Osteocyte (in vitro differentiated cells): ENCODE measurements at places on chromosomes 11 and 22. TPM values are rescaled to one million over a fixed set of nuclear protein-coding genes. Genes with fewer than 3 reads are reported as not detected.

PANX3 gene
- not detected in 2 replicates for total RNA-seq

GLYATL1 gene
- total RNA-seq: not detected in 2 replicates

PAX6 gene
- not detected in 2 replicates for total RNA-seq

FBXO3 gene
- 30.6 and 31.1 TPM in 2 replicates for total RNA-seq

ARFGAP2 gene
- 73.4 and 77.4 TPM in 2 replicates for total RNA-seq

KRTAP5-11 gene
- not detected in 2 replicates for total RNA-seq

MUC15 gene
- total RNA-seq: not detected in 2 replicates

- H3K27me3 ChIP-seq: no peaks in the 10 kb centered on the region
- no peak overlapping the region for H3K27ac ChIP-seq
- H3K4me1 ChIP-seq: no peaks in the 10 kb centered on the region
- no peak for DNase-seq
Observed at GRCh38 chr11:36065436-36065835, 121.6 kb downstream of the LDLRAD3 start.

GRCh38 chr11:69151836-69152235 is 3.9 kb upstream of the SMIM38 start:
- H3K4me1 ChIP-seq: peaks cover 23% of the 10 kb centered on the region
- no peak overlapping the region for H3K4me3 ChIP-seq
- H3K27ac ChIP-seq: no peak overlapping the region
- DNase-seq: no peak
- H3K36me3 ChIP-seq: peaks cover 5% of the 10 kb centered on the region

DNA sequence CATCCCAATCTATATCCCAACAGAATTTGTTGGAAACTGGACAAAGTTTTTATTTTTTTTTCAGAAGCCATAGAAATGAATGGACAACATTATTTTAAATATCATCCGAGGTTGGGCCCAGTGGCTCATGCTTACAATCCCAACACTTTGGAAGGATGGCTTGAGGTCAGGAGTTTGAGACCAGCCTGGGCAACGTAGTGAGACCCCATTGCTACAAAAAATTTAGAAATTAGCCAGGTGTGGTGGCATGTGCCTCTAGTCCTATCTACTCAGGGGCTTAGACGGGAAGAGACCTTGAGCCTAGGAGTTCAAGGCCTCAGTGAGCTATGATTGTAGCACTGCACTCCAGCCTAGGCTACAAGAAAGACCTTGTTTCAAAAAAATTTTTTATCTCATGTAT is 4.1 kb upstream of the SLC37A4 start:
- no peak overlapping the region for H3K4me3 ChIP-seq
- no peak for DNase-seq
- H3K27me3 ChIP-seq: no peaks in the 10 kb centered on the region
- H3K27ac ChIP-seq: no peak overlapping the region
- H3K4me1 ChIP-seq: peaks cover 3% of the 10 kb centered on the region

- no peaks in the 10 kb centered on the region for H3K27me3 ChIP-seq
- peaks cover 19% of the 10 kb centered on the region for H3K4me1 ChIP-seq
- DNase-seq: no peak
- no peak overlapping the region for H3K27ac ChIP-seq
- peaks cover 13% of the 10 kb centered on the region for H3K36me3 ChIP-seq
Observed at GRCh38 chr22:38286915-38287669, 14.3 kb upstream of the TMEM184B start.

DNA sequence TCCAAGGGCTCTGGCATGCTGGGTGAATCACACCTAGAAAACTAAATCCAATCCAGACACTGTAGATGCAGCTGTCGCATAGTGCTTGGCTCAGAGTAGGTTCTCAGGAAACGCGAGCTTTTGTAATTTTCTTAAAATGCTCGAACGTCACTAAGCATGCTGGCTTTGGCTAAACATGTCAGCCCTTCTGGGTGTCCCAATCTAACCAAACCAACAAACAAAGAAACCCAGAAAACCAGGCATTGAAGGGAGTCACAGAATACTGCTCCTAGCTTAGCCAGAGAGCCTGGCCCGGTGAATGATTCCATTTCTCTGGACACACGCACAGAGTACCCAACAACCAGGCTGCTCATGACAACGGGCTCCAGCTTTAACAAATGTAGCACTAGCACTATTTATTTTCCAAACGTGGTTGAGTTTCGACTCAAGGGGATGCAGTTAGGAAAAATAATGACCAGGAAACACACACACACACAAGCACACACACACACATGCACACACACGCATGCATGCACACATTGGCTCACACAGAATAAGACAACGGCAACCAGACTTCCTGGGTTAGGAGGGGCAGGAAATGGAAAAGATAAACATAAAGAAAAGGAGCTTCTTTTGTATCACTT is 492.6 kb downstream of the MIAT start:
- H3K27me3 ChIP-seq: no peaks in the 10 kb centered on the region
- DNase-seq: no peak
- no peak overlapping the region for H3K27ac ChIP-seq
- H3K4me1 ChIP-seq: peaks cover 20% of the 10 kb centered on the region
- no peak overlapping the region for H3K4me3 ChIP-seq

DNA sequence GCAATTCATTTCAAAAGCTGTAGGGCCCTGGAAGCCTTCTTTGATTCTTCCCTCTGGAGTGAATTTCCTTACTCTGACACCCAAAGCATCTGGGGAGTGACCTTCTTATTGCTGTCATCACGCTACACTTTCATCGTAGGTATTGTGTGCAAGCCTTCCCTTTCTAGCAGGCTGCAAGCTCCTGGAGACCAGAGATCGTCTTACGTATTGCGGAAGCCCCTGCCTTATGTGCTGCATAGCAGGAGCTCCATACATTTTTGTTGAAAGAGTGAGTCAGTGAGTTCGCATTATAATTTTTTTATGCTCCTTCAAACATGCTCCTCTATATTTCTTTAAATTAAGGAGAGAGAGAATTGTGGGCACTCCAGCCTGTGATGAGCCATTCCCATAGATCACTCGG is 21.2 kb upstream of the TMEM218 start:
- no peaks in the 10 kb centered on the region for H3K36me3 ChIP-seq
- H3K27ac ChIP-seq: peak overlapping the region; percentile 39
- no peak for DNase-seq
- H3K4me3 ChIP-seq: no peak overlapping the region
- H3K27me3 ChIP-seq: no peaks in the 10 kb centered on the region

GRCh38 chr22:30649430-30650007 is 13.9 kb downstream of the SLC35E4 start:
- H3K27me3 ChIP-seq: no peaks in the 10 kb centered on the region
- H3K27ac ChIP-seq: no peak overlapping the region
- no peak for DNase-seq
- no peak overlapping the region for H3K4me3 ChIP-seq
- peaks cover 5% of the 10 kb centered on the region for H3K36me3 ChIP-seq

DNA sequence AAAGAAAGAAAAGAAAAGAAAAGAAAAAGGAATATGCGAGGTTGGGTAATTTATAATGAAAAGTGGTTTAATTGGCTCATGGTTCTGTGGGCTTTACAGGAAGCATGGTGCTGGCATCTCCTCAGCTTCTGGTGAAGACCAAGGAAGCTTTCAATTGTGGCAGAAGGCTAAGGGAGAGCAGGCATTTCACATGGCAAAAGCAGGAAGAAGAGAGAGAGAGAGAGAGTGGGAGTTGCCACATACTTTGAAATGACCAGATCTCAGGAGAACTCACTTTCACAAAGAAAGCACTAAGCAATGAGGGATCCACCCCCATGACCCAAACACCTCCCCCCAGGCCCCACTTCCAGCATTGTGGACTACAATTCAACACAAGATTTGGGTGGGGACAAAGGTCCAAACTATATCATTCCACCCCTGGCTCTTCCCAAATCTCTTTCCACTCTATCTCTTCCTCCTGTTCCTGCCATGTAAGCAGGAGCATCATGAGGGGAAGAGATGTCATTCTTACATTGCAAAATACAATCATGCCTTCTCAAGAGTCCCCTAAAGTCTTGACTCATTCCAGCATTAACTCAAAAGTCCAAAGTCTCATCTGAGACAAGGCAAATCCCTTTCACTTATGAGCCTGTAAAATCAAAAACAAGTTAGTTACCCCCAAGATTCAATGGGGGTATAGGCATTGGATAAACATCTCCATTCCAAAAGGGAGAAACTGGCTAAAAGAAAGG is 38.9 kb downstream of the LINC01488 start:
- DNase-seq: no peak
- no peak overlapping the region for H3K4me3 ChIP-seq
- H3K4me1 ChIP-seq: peaks cover 8% of the 10 kb centered on the region
- peaks cover 3% of the 10 kb centered on the region for H3K36me3 ChIP-seq

DNA sequence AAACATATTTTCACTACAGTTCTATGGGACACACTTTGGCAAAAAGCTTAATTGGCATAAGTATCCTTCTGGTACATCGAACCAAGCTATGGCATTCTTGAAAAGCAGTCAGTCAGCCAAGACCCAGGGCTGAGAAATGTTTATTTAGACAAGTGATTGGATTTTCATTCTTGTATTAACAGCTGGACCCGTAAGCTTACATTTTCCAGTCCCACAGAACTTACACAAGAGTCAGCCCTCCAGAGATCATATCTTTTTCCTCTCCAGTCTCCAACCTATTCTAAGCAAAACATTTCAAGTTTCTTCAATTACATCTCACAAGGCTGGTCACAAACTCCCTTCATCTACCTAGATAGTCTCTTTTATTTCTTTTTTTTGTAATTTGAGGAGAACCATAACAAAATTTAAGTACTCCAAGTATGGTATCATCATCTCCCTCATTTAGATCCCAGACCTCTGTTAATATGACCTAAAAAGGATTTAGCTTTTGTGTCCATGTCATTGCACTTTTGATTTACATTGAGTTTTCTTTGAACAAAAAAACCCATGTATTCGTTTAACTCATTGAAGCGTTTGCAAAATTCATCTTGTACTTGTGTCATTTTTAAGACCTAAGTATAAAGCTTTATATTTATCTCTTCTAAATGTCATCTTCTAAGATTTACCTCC is 67.9 kb upstream of the GRK3 start:
- H3K27ac ChIP-seq: no peak overlapping the region
- no peaks in the 10 kb centered on the region for H3K27me3 ChIP-seq
- no peak for DNase-seq
- H3K36me3 ChIP-seq: peaks cover 7% of the 10 kb centered on the region

DNA sequence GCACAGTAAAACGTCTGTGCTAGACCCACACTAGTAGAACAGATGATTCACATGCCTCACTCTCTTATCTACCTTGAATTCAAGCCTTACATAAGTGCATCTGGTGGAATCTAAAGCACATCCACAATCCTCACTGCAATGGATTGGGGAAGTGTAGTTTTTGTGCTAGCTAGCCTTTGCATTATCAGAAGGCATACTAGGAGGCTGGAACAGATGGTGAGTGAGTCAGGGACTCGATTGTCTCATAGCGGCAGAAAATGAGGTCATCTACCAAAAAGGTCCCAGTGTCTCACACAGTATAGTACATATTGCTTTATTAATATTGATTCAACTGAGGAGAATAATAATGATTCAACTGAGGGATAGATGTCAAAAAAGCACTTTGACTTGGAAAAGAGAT is 9.3 kb downstream of the MSANTD4 start:
- H3K36me3 ChIP-seq: peaks cover 39% of the 10 kb centered on the region
- H3K4me3 ChIP-seq: no peak overlapping the region
- peaks cover 12% of the 10 kb centered on the region for H3K4me1 ChIP-seq
- H3K27ac ChIP-seq: no peak overlapping the region

DNA sequence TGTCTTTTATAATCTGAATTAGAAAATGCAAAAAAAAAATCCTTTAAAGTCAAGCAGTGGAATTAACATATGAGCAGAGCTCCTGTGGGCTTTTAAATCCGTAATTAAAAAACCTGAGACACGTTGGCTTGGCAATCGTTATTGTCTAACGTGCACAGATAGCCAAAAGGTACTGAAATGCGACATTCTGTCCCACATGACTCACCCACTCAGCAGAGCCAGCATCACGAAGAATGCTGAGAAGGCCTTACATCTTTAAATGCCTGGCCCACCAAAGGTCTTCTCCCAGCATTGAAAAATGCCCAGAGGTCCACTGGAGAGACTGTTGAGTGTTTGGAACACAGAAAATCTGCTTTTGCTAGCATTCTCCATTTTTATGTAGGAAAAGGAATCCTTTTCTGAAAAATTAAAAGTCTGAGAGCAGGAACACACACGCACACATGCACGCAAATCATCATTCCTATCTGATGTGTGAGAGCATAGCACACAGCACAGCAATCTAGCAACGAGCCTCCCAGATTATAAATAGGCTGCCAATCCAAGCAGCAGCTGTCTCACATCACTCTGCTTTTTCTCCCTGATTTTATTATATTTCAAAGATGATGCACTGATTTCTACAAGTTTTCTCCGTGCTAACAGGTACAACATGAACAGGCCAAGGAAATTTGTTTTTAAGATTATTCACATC is 94.5 kb downstream of the PHF21A start:
- H3K4me1 ChIP-seq: peaks cover 4% of the 10 kb centered on the region
- no peak overlapping the region for H3K27ac ChIP-seq
- no peak for DNase-seq
- H3K27me3 ChIP-seq: no peaks in the 10 kb centered on the region
